ENCODE measurements at places on chromosomes 1 and 21.

DNA sequence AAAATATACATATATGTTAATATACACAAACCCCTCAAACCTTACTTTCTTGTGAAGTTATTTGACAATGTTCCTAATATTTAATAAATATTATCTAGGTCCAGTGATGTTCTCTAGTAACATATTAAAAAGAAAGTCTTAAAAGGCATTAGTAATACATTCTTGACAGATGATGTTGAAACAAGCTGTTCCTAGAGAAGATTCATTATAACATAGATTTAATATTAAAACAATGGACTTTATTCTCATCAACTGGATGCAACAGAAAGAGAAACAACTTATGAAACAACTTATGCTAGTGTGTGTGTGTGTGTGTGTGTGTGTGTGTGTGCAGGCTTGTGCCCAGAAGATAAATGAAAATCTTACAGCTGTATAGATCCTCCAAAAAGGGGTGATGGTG lies 68.5 kb upstream of the PLXNA2 start:
- DNase-seq = no peak

DNA sequence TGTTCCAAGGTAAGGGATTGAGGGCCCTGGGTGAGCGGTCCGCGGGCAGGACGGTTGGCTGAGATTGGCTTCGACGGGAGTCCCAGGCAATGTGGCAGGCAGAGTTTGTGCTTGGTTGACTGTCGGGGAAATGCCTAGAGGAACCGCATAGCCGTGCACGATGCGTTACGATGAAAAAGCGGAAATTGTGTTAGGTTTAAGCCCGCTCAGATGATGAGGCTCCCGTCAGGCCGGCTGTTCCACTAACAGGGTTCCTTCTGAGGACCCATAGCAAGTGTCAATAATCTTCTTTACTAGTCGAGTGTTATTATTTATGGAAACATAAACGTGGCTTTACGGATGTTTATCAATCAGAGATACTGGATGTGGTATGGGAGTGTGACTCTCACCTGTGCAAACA lies 117.8 kb upstream of the COL6A1 start:
- DNase-seq = no peak

- DNase-seq = no peak
Observed at GRCh38 chr1:70675737-70676156, 264.7 kb downstream of the CTH start.

- DNase-seq = no peak
Observed at GRCh38 chr1:15049067-15049466, 104.5 kb upstream of the TMEM51 start.

GRCh38 chr1:47507881-47508701 lies 70.2 kb downstream of the FOXD2 start:
- no peak for DNase-seq

- peak; percentile 21 for DNase-seq
Observed at GRCh38 chr1:42176902-42177519, 12.5 kb upstream of the GUCA2A start.

DNA sequence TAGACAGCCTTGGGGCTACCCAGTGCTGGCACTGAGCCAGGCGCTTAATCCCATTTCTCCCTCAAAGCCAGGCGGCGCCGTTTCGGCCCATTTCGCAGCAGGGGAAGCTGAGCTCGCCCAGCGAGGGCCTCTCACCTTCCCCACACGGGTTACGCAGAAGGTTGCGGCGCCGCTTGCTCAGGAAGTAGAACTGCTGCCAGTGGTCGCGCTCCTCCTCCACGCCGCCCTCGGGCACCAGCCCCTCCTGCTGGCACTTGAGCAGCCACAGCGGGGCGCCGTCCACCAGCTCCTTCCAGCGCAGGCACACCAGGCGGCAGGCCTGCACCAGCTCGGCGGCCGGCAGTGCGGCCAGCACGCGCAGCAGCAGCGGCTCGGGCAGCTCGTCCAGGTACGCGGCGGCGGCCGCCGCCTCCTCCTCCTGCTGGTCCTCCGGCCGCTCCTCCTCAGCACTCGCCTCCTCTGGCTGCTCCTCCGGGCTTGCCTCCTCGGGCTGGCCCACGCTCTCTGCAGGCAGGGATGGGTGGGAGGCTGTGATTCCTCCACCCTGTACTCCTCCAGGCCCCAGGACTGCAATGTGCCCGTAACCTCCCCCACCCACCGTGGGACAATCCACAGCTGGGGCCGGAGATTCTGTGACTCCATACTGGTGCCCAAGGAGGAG lies 3.8 kb downstream of the FBXO2 start:
- no peak for DNase-seq

DNA sequence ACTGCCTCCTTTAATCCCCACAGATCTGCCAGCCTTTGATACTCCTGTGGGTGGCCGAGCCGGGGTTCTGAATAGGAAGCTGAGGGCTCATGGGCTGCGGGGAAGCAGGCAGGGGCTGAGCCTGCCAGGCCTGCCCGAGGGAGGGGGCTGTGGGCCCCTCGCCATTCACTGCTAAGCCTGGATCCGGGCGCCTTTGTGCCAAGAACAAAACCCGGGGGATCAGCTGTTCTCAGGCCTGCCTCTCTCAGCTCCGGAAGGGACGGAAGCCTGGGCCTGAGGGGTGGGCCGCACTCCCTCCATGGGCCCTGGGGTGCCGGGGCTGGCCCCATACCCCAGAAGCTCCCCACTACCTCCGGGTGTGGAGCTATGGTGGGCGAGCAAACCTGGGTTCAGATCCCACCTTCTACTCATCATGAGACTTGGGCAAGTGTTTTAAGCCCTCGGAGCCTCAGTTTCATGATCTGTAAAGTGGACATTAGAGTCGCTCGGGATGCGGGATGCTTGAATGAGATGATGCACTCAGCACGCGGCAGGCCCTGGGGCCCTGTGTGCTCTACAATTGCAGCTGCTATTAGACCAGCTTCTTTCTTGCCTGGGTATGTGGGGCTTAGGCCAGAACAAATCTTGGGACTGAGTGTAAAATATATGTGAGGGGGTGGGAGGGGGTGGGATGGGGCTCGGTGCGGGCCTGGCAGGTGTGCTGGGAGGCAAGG lies 19.2 kb upstream of the EPHA2 start:
- DNase-seq = no peak

DNA sequence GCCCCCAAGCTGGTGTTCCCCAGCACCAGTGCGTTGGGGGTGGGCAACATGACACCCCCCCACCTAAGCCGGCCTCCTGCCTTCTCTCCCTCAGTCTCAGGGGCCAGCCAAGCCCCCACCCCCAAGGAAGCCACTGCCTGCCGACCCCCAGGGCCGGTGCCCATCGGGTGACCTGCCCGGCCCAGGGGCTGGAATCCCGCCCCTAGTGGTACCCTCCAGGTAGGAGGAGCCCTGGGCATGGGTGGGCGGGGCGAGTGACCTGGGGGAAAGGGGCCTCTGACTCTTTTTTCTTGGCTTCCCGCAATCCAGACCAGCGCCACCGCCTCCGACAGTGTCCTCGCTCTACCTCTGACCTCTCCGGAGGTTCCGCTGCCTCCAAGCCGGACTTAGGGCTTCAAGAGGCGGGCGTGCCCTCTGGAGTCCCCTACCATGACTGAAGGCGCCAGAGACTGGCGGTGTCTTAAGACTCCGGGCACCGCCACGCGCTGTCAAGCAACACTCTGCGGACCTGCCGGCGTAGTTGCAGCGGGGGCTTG lies 1.3 kb upstream of the EFNA4 start:
- DNase-seq = no peak

DNA sequence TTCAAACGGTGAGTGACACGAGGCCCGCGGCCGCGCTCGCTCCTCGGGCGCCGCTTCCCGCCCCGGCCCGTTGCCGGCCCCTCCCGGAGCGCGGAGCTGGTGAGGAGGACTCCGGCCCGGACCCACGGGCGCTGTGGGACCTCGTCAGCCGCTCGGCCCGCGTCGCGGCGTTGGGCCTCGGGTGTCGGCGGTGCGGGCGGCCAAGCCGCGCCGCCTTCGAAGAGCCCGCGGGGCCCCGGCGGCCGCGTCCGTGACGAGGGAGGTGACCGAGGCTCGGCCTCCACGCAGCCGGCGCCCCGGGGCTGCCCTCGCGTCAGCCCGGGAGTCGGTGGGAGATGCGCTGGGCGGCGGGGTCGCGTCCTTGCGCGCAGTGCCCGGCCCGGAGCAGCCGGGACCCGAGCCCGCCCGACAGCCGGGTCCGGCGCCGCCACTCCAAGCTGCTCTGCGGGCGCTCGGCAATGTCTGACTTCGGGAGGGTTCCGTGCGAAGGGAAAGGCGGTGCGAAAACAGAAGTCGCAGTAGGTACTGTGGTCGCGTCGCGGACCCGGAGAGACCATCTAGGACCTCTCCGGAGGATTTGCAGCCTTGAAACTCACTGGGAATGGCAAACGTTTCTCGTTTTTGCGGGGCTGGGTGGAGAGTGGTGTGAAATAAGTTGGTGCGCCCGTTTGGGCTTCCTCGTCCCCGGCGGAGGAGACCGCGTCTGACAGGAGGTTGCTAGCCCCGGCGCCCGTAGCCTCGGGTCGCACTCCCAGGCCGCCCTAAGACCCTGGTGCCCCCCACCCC lies 829 bp downstream of the SPEN start:
- DNase-seq = no peak

DNA sequence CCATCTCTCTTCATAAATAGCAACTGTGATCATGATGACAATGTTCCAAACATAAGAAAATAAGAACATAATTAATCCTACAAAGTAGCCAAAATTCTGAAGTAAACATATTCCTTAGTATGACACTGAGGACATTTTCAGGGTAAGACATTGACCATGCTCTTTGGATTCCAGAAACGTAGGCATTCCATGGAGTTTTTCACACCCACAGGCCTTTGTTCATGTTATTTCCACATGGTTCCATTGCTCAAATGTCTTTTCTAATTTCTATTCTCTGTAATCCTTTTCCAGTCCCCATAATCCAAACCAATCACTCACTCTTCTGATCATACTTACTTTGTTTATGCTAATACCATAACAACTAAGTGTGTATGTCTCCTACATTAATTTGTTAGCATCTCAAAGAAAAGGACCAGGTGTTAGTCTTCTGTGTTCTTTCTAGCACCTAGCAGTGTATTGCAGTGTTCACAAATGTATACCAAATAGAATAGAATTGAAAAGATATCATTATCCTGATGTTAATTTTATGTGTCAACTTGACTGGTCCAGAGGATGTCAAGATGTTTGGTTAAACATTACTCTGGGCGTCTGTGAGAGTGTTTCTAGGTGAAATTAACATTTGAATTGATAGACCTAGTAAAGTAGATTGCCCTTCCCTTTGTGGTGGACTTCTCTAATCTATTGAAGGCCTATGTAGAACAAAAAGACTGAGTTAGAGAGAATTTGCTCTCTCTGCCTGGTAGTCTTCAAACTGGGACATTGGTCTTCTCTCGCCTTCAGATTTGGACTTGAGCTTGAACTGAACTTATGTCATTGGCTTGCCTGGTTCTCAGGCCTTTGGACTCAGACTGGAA lies 516.6 kb downstream of the PTPRC start:
- DNase-seq = no peak

GRCh38 chr1:211517006-211517405 lies 25.0 kb upstream of the RD3 start:
- DNase-seq = no peak

- DNase-seq = no peak
Observed at GRCh38 chr1:58047265-58047858, 499.2 kb downstream of the OMA1 start.

DNA sequence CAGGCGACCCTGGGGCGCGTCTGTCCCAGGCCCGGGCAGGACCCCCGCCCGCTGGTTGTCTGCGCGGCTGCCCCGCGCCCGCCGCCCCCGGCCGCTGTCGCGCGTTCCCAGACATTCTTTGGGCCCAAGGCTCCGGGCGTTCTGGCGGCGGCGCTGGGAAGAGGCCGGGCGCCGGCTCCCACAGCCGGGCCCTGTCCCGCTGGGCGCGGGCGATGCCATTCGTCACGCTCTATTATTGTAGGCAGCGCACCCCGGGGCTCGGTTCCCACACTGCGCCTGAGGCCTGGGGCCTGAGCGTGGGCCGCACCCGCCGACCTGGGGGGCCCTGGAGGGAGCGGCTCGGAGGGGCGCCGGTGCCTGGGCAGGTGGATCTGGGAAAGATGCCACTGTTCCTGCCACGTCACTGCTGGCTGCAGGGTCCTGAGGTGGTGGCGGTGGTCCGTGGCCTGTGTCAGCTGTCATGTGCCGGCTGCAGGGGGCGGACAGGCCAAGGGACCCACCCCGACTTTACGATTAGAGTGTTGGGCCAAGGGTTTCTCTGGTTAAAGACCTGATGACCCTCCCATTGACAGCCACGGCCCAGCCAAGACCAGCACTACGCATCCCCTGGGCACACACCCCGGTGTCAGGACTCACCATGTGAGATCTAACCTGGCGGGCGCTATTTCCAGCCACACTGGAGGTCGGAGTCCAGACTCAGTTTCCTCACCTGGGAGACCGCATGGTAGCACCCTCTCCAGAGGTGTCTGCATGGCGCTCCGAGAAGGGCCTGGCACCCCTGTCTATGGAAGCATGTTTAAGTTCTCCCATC lies 55.1 kb upstream of the ADARB1 start:
- DNase-seq = no peak

DNA sequence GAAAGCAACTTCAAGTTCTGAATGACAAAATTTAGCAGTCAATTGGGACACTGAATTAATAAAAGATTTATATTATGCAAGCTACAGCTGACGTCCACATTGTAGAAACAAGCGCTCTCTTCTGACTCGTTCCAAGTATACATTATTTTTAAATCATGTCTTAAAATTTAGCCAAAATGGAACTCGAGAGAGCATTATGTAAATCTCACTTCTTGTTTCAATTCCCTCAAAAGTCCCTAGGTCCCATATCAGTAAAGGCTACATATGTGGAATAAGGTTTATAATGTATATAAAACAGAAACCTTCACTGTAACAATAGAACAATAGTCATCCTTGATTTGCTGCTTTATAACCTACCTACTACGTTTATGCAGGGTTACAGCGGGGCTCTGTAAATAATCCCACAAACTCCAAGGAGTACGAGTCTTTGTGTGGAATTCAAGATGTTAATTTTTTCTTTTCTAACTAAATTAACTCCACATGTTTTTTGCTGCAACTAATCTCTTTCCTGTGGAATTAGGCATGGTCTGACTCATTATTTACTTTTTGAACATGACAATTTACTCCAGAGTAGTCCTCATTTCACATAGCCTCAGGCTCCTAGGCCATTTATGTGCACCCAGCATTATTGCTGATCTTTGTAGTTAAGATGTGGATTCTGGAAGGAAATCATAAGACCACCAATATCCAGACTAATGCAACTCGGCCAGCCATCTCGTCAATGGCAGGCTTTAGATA lies 785.1 kb downstream of the LTN1 start:
- no peak for DNase-seq
